ENCODE measurements at places on chromosomes 5 and 9.

- no peak for DNase-seq
Measured at GRCh38 chr9:132712753-132713152, 42.5 kb downstream of the GTF3C4 start.

DNA sequence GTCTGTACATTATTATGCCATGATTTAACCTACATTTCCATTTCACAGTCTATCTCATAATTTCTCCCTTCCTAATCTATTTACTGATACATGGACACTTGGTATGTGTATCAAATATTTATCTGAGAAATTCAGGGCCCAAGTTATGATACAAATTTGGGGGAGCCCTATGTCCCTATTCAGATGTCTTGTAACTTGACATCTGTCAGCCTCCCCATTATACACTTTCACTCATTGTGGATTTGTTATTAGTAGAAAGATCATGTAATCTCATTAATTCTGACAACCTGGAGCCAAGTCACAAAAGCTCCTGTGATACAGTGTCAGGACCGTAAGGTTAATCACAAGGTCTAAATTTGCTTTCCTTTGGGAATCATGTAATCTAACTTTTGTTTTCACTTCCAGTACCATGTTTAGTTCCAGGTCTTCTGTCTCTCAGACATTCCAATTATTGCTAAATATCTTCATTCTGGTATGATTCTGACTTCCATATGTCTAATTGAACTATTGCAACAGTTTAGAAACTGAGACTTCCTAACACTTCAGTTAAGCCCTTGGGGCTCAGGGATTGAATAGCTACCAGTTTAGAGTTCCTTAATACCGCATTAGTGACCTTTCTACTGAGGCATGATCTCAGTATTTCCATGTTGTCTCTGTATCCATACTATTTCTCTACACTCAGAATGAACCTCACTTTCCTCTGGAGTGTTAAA lies 182.9 kb upstream of the NUDT12 start:
- no peak for DNase-seq

DNA sequence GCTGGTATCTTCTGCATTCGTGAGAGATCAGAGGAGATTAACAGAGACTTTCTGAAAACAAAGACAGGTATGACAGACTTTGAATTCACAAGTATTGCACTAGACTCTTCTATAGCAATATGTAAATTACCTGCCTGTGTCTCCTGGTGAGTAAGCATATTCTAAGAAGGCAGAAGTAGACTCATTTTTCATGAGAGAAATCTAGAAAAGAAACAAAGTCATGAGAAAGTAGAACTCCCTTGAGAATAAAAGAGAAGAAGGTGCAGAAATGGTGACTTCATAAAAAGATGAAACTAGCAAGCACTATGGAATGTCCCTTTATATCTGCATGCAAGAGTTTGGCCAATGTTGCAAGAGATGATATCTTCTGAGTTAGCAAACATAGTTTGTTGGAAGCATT lies 419.8 kb downstream of the DMRT2 start:
- no peak for DNase-seq

DNA sequence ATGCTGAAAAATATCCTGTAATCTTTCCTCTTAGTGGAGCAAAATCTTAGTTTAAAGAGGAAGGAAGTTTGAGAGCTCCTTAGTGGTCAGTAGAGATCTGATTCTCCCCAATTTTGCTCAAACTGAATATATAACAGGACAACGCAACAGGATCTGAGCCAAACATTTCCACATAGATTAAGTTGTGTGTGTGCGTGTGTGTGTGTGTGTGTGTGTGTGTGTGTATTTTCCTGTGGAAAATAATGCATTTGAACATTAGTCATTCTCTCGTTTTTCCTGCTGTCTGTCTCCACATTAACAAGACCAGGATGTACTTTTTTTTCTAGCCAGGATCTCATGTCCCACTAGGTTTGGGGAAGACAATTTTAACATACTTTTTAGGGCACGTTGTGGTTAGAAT lies 312.1 kb upstream of the CDH18 start:
- DNase-seq, result no peak

- DNase-seq, result no peak
Measured at GRCh38 chr9:91937056-91937455, 13.0 kb downstream of the ROR2 start.

DNA sequence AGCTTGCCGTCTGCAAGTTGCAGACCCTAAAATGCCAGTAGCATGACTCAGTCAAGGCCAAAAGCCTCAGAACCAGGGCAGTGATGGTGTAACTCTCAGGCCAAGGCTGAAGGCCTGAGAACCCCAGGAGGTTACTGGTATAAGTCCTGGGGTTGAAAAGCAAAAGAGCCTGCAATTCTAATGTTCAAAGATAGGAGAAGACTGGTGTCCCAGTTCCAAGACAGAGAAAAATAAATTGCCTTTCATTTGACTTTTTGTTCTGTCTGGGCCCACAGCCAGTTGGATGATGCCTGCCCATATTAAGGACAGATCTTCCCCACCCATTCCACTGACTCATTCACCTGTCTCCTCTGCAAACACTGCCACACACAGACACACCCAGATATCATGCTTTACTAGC lies 673.2 kb downstream of the CDH18 start:
- no peak for DNase-seq

- DNase-seq, result no peak
Measured at GRCh38 chr5:6236170-6236793, 142.1 kb downstream of the MED10 start.

- DNase-seq, result no peak
Measured at GRCh38 chr5:92562065-92562464, 1019.0 kb downstream of the NR2F1-AS1 start.

DNA sequence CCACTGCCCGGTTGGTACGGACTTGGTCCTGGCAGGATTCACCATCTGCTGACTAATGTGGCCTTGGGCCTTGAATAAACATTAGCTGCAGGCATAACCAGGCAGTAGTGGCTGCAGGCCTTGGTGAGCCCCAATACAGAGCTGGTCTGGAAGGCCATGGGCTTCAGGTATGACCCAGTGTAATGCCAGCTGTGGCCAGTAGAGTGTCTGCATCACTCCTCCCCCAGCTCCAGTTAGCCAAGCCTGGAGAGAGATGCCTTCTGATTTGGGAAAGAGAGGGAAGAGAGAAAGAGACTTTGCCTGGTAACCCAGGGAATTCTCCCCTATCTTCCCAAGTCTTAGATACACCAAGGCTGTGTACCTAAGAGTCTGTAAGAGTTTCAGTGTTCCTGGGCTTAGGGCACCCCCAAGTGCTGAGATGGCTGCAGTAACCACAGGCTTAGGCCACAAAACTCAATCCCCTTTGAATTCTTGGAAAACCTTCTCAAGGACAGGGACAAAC lies 5.6 kb upstream of the C5 start:
- no peak for DNase-seq

GRCh38 chr5:13252699-13253098 lies 691.8 kb downstream of the DNAH5 start:
- no peak for DNase-seq

DNA sequence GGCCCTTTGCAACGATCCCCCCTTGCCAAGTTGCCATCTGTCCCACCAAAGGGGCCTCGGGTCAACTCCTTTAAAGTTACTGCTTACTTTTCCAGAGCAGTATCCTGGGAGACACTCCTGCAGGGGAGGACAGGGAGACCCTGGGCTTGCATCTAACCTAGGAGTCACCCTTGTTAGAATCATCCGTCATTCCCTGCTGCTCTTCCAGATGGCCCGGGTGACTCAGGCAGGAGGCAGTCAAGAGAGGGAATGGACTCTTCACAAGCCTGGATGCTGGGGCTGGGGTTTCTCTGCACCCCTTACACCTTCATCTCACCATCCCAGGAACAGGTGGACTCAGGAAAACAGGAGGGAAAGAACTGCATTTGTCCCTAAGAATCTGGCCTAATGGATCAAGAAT lies 175.6 kb downstream of the GABBR2 start:
- no peak for DNase-seq

DNA sequence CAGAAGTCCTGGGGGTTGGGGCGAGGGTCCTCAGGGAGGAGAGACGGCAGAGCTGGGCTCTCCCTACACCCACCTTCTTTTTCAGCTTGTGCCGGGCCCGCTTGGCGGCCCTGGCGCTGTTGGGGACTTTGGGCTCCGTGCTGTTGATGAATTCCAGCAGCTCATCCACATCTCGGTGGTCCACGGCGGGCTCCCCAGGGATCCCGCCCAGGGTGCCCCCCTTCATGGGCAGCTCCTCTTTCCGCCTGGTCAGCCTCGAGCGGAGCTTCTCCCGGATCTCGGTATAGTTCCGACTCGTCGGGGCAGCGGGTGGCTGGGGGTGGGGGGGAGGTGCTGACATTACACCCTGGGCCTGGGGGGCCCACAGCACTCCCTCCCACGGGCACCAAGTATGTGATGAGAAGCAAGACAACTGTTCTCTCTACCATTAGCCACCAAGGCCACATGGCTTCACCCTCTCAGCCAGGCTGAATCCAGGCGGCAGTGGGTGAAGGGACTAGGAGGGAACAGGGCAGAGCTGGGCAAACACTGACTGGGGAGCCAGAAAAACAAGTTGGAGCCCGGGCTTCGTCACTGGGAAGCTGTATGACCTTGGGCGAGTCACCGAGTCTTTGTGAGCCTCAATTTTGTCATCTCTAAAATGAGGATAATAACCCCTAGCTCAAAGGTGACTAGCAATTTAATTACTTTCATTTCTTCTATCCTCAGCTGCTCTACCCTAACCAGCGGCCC lies 14.6 kb upstream of the DDX41 start:
- DNase-seq, result no peak

- DNase-seq, result no peak
Measured at GRCh38 chr9:89879701-89880100, 274.9 kb downstream of the GADD45G start.

DNA sequence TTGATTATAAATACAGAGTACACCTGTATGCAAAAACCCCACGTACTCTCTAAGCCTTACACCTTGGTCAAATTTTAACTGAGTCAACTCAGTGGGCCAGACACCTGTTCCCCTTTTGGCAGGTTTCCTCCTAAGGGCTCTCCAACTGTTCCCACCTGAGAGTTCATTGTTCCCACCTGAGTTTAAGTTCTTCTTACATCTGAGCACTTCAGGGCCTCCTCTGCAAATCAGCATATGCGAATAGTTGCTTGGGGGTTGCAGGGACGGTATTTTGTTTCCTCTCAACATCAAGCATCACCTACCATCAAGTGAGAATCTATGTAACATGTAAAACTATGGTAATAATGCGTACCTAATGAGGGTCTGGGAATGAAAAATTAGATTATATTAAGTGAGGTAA lies 300.0 kb downstream of the PIK3R1 start:
- DNase-seq, result no peak

GRCh38 chr5:111398013-111398412 lies 114.3 kb downstream of the STARD4 start:
- DNase-seq, result no peak

- DNase-seq, result no peak
Measured at GRCh38 chr9:15155826-15156225, 151.2 kb downstream of the TTC39B start.

GRCh38 chr5:115843444-115844130 lies 1.9 kb downstream of the AP3S1 start:
- no peak for DNase-seq

DNA sequence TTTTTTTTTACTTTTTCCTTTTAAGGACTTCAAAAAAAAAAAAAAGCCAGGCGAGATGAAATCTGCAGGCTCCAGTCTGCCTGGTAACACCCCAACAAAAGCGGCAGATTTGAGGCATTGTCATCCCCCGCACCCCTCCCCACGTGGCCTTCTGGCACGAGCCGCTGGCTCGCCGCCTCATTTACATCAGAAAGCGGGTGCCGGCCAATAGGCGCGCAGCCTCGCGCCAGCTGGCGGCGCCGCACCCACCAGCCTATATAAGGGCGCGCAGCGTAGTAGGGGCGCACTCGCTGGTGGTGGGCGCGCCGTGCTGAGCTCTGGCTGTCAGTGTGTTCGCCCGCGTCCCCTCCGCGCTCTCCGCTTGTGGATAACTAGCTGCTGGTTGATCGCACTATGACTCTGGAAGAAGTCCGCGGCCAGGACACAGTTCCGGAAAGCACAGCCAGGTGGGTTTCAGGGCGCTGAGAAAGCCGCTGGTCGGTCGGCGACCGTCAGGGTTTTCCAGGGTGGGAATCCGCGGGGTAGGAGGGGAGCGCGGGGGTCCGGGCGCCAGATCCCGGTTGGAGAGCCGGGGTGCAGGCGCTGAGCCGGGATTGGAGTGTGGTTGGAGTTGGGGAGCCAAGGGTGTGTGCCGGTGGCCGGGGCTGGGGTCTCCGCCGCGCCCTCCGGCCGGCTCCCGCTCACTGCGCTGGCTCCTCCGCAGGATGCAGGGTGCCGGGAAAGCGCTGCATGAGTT lies at the start of gene GADD45G:
Gene GADD45G (plus strand): TSS at position 284 of the 736 bp plus-strand sequence. CDS start 110 bp downstream, at position 394.
- peak; percentile 71 for DNase-seq

DNA sequence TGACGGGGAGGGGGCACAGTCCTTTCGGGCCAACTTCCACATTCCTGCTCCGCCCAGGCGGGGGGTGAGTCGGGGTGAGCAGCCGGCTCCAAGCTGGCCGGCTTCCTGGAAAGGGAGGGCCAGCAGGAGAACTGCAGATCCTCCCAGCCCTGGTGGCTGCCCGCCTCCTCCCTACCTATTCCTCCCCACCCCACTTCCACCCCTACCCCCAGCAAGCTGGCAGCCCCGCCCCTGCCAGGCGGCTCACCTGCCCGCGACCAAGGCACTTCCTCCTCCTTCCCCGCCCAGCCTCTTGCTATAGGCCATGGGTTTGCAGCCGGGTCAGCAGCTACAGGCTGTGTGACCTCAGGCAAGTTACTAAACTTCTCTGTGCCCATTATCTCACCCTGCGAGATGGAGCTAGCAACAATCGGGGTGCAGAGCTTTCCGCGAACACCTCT lies 5.6 kb upstream of the IRF1 start:
- DNase-seq, result peak; percentile 70

GRCh38 chr9:93136011-93136440 lies 2.0 kb upstream of the NINJ1 start:
- DNase-seq, result no peak

DNA sequence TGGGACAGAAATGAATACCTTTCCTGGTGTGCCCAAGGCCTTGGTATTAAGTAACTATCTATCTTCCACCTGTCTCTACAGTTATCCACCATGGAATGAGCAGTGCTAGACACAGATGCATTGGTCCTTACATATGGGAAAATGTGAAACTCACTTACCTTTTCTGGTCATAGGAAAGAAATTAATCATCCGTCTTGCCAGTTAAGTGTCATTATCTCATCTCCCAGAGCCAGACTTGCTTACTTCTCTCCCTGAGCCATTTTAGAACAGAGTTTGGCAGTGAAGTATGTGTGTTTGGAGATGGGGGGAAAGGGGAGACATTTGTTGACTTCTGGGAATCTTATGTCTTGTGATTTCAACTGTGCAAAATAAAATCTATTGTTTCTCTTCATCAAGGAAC lies 1211.0 kb upstream of the CDH6 start:
- no peak for DNase-seq

Measured in activated CD4-positive, alpha-beta T cell treated with anti-CD3 and anti-CD28 coated beads for 24 hours (primary cell).